Cardiac fibroblast (primary cell): ENCODE measurements at places on chromosomes 2 and 18.

GRCh38 chr18:38884050-38884449 lies 1318.5 kb upstream of the CELF4 start:
- DNase-seq, result no peak

DNA sequence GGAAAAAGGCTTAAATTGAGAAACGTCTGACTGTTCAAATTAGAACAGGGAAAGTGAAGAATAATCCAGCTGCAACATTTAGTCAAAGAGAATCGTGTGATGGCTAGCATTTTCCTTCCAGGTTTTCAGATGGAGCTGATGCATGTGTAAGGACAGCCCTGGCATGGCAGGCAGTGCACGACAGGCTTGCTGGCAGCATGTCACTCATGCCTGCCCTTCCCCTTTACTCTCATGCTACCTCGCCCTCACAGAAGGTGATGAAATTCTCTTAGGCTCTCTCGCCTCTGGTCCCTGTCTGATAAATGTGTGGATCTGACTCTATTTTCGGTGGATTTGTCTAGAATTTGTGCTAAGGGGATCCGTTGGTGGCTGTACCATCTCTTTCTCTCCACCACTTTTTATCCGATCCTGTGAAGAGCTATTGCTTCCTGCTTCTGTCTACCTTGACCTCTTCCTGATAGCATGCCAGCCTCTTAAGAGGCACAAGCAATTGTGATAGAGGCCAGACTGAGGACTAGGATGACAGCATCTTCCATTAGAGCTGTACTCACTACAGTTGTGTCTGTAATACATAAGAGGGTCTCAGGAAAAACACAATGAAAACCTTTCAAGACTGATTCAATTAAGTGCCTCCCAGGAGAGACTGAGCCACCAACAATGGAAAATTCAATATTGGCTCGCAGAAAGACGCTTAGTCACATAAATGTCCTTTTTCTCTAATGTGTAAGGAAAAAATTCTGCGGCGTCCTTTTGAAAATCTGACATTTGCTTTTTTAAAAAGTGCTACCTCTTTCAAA lies 65.6 kb upstream of the NOSTRIN start:
- no peak for DNase-seq

- no peak for DNase-seq
These were observed 93.3 kb downstream of the SESTD1 start for GRCh38 chr2:179171371-179171770.

DNA sequence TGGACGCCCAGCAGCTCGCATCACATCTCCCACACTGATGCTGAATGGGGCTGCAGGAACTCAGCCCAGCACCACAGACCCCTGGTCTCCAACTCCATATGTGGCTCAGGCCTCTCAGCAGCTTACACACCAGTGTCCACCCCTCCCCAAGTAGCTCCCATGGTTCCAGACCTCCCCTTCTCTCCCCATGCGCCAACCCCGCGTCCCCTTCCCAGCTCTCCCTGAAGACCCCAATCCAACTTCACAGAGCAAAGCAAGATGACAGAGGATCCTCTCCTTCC lies 188.9 kb downstream of the SH3BP4 start:
- DNase-seq, result no peak

GRCh38 chr2:29751390-29751789 lies 170.0 kb downstream of the ALK start:
- no peak for DNase-seq

DNA sequence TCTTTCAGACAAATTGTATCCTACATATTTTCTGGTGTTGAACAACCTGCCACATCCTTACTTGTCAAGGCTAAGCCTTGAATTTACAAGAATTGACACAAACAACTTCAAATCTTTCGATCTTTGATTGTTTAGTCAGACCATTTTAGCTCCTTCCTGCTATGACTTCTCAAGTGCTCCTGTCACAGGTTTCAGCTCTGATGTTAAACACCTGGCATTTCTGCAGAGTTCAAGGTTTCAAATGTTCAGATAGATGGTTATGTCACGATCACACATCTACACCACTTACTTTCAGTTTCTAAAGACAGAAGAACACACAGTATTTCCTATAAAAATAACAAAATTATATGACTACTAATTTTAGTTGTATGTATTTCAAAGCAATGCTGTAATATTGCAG lies 84.0 kb downstream of the RND3 start:
- DNase-seq, result peak; percentile 19

GRCh38 chr2:113120861-113121260 lies 6.5 kb upstream of the IL1RN start:
- DNase-seq, result no peak

- DNase-seq, result no peak
These were observed 45.3 kb downstream of the FOSL2 start for GRCh38 chr2:28437918-28438317.

GRCh38 chr18:1048032-1048431 lies 143.4 kb downstream of the ADCYAP1 start:
- DNase-seq, result peak; percentile 17

- no peak for DNase-seq
These were observed 852.6 kb downstream of the DPP10 start for GRCh38 chr2:115294999-115295398.

DNA sequence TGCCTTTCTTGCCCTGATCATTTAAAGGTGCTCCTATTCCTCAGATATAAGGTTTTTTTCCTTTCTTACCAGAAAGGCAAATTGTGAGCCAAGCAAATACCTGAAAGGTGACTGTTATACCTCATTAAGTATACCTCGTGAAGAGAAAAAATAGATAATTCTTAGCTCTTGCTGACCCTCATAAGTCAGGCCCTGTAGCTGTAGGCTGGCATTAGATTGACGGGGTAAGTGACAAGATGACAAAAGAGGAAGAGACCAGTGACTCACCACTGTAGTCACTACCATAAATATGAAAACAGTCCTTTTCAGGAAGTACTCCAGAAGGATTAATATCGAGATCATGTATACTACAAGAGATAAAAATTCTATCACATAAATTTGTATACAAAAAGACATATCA lies 104.6 kb downstream of the PTPN4 start:
- DNase-seq, result no peak

- DNase-seq, result peak; percentile 90
These were observed 38.4 kb downstream of the CAB39 start for GRCh38 chr2:230751062-230751461.

- DNase-seq, result no peak
These were observed 6.3 kb upstream of the DRC1 start for GRCh38 chr2:26395394-26395793.

DNA sequence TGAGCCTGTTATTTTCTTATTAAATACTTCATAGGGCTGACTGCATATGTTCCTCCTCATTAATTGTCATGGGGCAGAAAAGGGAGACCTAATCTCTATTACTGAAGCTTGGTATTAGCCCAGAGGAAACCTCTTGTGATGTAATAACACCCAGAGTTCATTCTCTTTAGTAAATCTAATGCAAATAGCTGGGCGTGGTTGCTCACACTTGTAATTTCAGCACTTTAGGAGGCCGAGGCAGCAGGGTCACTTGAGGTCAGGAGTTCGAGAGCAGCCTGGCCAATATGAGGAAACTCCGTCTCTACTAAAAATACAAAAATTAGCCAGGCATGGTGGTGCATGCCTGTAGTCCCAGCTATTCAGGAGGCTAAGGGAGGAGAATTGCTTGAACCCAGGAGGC lies 14.7 kb downstream of the DAW1 start:
- no peak for DNase-seq

DNA sequence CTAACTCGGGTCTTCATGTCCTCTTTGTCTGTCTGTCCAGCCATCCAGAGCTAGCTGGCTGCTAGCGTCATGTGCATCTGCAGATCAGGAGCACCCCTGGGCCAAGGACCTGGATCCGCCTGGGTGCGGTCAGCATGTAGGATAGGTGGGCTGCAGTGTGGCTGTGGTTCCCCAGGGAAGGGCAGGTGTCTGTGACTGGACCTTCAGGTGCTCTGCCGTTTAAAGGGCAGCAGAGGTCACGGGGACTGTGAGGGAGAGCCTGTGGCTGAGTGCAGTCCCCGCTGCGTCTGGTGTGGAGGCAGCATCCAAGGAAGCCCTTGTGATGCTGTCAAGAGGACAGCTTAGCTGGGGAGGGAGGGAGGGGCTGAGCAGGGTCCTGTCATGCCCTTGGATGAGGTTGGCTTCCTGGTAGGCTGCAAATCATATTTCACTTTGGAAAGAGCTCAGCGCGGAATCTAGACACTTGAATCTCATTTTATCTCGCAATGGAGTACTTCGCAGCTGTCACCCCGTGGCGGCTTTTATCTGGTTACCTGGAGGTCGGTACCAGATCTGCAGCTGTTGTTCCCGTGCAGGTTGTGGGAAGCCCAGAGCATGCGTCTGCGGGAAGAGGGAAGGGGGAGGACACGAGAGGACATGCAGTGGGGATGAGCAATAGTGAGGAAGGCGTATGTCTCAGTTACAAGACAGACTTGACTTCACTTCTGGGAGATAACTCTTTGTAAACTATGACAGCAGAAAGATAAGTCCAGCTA lies 5.9 kb upstream of the RALB start:
- no peak for DNase-seq

- no peak for DNase-seq
These were observed 16.1 kb downstream of the DYTN start for GRCh38 chr2:206701952-206702605.

DNA sequence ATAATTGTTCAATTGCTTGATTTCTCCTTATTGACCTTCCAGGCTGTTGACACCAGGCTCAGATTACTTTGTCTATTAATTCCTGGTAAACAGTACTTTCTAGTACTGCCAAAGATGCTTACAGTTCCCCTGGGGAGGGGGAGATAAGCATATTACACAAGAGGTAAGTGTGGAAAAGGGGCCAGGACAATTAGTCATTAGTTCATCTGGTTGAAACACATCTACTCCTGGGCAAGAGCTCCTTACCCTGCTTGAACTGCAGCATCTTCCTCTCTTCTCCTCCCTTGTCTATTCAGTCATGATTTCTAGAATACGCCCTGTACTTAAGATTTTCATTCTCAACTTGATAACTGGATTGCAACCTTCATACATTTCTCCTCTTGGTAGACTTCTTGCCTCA lies 10.4 kb upstream of the SPATS2L start:
- no peak for DNase-seq

DNA sequence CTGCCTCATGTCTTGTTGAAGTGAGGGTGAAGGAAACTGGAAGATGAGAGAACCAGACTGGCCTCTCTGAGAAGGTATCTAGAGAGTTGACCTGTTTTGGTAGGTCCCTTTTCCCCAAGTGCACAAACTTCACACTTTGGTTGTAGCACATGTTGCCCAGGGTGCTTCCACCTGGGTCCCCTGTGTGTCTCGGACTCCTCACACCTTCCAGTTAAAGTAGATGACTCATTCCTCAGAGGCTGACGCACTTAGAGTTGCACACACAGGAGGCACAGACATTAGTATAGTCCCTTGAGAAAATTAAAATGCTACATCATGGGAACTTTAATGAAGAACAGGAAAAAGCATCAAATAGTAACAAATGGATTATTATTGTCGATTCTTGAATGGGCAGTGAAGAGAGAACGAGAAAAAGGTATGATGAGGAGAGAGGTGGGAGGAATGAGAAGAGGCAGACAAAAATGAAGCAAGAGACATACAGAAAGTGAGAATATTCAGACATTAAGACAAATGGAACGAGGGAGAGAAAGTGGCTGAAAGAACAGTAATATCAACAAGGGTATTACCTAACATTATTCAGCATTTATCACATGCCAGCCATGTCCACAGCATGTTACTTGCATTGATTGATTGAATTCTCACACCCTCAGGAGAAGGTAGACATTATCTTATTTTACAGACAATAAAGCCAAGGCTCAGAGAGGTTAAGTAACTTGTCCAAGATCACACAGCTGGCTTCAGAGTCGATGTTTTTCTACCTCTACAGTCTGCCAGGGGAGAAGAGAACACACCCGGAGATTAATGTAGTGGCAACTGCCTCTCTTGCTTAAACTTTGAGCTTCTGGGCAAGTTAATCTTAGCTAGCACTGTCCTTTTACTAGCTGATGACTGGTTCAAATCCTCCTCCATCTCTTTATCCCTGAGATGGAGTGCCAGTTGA lies 68.6 kb downstream of the FHOD3 start:
- peak; percentile 81 for DNase-seq

- DNase-seq, result peak; percentile 100
These were observed 60.8 kb downstream of the EFEMP1 start for GRCh38 chr2:55862673-55863390.

DNA sequence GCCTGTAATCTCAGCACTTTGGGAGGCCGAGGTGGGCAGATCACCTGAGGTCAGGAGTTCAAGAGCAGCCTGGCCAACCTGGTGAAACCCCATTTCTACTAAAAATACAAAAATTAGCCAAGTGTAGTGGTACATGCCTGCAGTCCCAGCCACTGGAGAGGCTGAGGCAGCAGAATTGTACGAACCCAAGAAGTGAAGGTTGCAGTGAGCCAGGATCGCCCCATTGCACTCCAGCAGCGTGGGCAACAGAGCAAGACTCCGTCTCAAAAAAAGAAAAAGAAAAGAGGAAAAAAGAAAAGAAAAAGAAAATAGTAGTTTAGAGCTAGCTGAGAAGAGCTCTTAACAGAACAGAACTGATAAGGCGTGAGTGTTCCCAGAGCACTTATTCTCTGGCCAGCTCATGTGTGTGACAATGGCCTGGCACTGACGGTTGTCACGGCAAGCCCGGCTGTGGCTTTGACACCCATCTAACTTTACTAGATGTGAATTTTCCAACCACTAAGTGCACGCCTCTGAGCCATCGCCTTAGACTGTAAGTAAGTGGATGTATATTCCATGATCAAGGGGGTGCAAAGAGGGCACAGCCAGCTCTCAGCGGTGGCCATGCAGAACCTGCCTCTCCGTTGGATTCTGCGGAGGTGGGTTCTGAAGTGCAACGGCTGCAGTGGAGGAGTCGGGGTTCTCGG lies 80.0 kb downstream of the ZNF516 start:
- no peak for DNase-seq

DNA sequence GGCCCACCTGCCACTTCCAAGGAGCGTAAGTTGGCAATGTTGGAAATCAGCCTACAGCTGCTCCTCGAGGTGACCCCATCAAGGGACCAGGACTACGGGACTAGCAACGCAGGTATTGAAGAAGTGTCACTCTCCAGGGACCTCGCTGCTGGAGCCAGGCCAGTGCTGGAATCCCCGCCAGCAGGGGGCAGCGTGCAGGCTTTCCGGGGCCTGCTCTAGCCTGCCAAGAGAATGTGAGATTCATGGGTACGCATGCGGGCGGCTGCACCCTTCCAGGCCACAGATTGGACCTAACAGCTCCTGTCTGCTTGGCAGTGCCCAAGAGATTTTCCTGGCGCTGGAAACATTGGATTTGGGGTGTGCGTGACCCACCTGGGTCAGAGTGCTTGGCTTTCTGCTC lies 182.8 kb upstream of the RAB12 start:
- DNase-seq, result no peak

DNA sequence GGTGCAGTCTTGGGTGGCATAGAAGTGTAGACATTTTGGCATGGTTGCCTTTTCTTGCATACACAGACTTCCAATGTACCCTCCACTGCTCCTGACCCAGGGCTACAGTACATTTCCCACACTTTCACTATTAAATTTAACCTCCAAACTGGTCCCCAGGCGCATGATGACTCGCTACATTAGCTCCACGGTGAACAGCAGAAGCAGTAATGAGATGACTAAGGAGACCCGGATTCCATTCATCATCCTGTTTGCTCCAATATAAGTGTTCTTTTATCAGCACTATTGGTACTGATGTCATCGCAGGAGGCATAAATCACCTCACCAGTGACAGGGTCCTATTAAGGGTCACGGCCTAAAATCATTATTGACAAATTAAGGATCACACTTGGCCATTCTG lies 316.5 kb downstream of the EN1 start:
- DNase-seq, result no peak
